ENCODE measurements at places on chromosomes 6 and 20. TPM values are rescaled to one million over a fixed set of nuclear protein-coding genes. Genes with fewer than 3 reads are reported as not detected.

The TRIM15 gene
- not detected for total RNA-seq

The ZMYND8 gene
- total RNA-seq = 74.8 TPM

The EDN1 gene
- total RNA-seq = 268 TPM

The EDN3 gene
- total RNA-seq = not detected

The FAM217A gene
- not detected for total RNA-seq

The PPP1R16B gene
- total RNA-seq = 163 TPM

The SOX18 gene
- total RNA-seq = 29.6 TPM

The THBD gene
- 9.2 TPM for total RNA-seq

The FABP7 gene
- not detected for total RNA-seq

The SIRPG gene
- not detected for total RNA-seq

The HLA-DQB1 gene
- not detected for total RNA-seq

The KIAA1586 gene
- total RNA-seq = 10.7 TPM

The PDYN gene
- not detected for total RNA-seq

The IMPG1 gene
- not detected for total RNA-seq

The AURKA gene
- total RNA-seq = 17.9 TPM

The KCNK16 gene
- not detected for total RNA-seq

The KCNK5 gene
- total RNA-seq = not detected

The BPIFB4 gene
- not detected for total RNA-seq

The TFAP2D gene
- total RNA-seq = not detected

The WFDC5 gene
- total RNA-seq = not detected

The RSPH9 gene
- total RNA-seq = 0.22 TPM

The LY86 gene
- not detected for total RNA-seq

The RAET1L gene
- total RNA-seq = not detected

The MLIP gene
- total RNA-seq = 1.1 TPM

The KIAA0408 gene
- not detected for total RNA-seq

The ATP5F1E gene
- total RNA-seq = 41.6 TPM

Measured in lung microvascular endothelial cell (primary cell).